CD14-positive monocyte (primary cell): ENCODE measurements at places on chromosomes 5 and 9.

GRCh38 chr5:74598731-74599130 is 41.8 kb downstream of the ENC1 start:
- no peak for DNase-seq

GRCh38 chr5:172276214-172276613 is 7.3 kb downstream of the UBTD2 start:
- no peak for DNase-seq

- DNase-seq: no peak
These were observed 42.0 kb downstream of the ACO1 start for GRCh38 chr9:32426278-32426939.

GRCh38 chr9:117028103-117028858 is 341.2 kb downstream of the TRIM32 start:
- DNase-seq: no peak

GRCh38 chr9:27413511-27414219 is 110.4 kb upstream of the IFNK start:
- no peak for DNase-seq

GRCh38 chr9:5832538-5833529 is at the start of gene ERMP1:
Gene ERMP1 (minus strand): TSS chr9:5833117. CDS start chr9:5833027, 90 bp downstream.
- DNase-seq: peak; percentile 67

GRCh38 chr9:135704483-135704882 is 2.5 kb downstream of the KCNT1 start:
- no peak for DNase-seq

- no peak for DNase-seq
These were observed 1281.2 kb upstream of the NUDT12 start for GRCh38 chr5:104843822-104844221.

GRCh38 chr5:158701406-158702177 is 398.1 kb downstream of the EBF1 start:
- DNase-seq: no peak

- DNase-seq: no peak
These were observed 136.9 kb downstream of the PCSK5 start for GRCh38 chr9:76027416-76027815.

DNA sequence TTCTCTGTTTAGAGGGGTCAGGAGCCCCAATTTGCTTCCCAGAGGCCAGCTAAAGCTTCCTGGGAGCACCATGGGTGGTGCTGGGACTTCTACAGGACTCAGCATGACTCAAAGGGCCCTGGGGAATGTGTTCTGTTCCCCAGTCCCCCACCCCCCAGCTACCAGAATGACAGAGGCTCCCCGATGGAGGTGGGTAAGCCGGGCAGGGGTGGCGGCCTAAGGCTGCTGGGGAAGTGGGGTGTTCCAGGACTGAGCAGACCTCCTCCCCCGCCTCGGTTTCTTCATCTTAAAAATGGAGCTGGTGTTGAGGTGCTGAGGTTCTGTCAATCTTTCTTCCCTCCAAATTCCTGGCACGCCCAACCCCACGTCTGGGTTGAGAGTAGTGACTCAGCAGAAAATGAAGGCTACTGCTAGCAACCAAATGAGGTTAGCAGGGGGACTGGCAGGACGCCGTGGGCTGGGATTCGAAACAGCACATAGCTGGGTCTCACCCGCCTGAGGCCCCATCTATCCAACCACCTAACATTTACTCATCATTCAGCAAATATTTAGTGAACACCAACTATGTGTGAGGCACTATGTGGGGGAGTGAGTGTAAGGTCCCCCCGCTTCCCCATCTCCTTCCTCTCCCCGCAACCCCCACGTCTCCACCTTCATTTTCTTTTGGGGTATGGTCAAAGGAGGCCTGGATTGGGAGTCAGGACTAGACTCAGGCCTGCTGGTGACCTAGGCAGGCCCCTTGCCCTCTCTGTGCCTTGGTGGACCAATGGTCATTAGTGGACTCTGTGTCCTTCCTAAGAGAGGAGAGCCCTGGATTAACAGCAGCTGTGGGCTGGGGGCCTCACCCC is 50.2 kb downstream of the C9orf50 start:
- peak; percentile 40 for DNase-seq

- no peak for DNase-seq
These were observed 880.6 kb upstream of the DMAC1 start for GRCh38 chr9:8680157-8680556.

DNA sequence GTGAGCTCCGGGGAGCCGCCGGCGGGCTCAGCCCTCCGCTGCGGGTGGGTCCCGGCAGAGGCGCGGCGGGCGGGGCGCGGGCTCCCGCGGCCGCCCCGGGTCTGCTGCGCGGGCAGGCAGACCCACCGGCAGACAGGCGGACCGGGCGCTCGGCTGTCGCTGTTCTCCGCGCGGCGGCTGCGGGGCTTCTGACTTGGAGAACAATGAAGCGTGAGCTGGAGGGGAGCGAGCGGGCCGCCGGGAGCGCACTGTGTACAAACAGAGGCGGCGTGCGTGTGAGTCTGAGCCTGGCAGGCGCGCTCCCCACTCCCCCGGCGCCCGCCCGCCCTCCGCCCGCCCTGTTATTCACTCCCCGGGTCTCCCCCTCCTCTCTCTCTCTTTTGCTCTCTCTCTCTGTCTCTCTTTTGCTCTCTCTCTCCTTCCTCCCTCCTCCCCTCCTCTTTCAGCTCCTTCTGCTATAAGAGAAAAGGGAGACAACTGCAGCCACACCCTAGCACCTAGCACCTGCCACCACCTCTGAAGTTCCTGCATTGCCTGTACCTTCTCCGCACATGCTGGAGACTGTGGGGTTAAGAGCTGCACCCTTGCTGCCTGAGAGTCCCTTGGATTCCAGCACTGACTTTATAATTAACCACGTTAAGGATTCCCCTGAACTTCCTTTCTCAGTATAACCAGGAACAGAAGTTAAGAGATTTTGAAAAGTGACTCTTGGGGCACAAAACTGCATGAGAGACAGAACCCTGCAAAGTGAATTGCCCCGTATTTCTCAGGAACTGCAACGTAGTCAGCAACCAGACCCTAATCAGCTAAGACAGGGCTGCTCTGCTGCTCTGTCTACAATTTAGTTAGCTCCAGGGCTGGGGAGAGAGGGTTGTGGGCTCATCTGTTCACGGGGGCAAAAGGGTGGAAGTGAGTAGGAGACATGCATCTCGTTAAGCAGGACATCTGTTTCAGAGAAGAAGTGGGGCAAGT is at the start of gene EDIL3:
TSS of gene EDIL3 (minus strand) at position 277 of the 972 bp plus-strand sequence. CDS start 506 bp downstream, outside the sequence.
- DNase-seq: no peak

- no peak for DNase-seq
These were observed 158.3 kb downstream of the FAM174A start for GRCh38 chr5:100693481-100693880.

GRCh38 chr9:77063645-77064285 is 44.3 kb downstream of the FOXB2 start:
- no peak for DNase-seq

DNA sequence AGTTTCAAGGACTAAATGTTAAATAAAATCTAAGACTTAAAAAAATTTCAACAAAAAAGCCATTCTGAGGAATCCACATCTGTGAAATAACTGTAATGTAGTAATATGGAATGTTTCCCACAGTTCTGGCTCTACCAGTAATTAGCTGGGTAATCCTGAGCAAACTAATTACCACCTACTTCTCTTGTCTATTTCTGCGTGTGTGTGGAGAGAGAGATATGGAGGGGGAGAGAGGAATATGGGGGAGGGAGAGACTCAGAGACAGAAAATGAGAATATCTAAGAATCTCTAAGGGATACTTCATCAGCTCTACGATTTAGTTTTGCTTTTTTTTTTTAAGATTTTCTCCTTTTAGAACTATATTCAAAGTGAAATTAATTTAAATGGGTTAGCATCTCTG is 28.0 kb downstream of the TBCA start:
- DNase-seq: no peak

DNA sequence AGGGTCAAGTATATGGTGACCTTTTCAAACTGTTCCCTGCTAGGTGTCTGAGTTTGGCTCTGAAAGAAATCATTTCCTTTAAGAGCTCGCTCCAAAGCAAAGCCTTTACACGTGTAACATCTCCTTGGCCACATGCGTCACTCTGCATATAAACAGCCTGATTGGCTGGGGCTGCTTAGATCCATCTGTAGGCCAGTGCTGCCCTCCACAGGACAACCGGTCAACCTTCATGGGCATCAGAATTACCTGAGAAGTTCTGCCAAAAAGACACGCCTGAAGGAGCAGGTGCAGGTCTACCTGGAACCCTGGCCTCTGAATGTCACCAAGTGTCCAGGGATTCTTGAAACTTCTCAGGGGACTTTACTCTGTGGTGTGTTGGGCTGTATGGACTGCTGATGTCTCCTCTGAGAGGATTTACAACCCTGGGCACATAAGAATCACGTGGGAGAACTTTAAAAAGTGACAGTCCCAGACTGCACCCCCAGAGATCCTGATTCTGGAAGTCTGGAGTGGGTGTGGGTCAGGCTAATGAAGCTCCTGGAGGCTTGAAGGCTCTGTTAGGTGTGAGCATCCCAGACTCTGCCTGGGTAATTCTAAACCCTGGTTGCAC is 497.6 kb downstream of the GADD45G start:
- DNase-seq: peak; percentile 90

- no peak for DNase-seq
These were observed 64.9 kb upstream of the STK32A start for GRCh38 chr5:147169901-147170300.

GRCh38 chr5:18003784-18004183 is 369.5 kb downstream of the TAF11L14 start:
- no peak for DNase-seq

DNA sequence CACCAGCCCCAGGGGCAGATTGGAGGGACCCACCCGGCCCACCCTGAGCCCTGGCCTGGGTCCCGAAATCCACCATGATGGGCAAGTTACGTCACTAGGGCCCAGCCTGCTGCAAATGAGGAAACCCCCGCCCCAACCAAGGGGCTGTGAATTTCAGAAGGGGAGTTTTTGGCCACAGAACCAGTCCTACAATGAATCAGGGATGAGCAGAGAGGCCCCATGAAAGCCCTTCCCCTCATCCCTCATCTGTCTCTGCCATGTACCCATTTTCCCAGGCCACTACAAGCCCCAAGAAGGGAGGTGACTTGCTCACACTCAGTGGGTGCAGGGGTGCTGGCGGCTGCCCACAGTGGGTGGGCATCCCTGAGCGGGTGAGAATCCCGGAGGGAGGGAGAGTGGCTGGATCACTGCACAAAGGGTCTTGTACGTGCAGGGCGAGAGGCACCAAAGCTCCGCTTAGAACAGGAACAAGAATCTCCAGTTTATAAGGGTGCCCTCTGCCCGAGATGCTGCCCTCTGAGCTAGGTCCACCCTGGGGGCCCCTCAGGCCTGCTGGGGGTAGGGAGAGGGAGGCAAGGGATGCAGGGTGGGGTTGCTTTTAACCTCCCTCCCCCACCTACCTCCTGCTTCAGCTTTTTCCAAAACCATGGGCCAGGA is 10.4 kb upstream of the TCF7 start:
- no peak for DNase-seq

GRCh38 chr5:79809743-79810142 is 120.1 kb downstream of the CMYA5 start:
- DNase-seq: no peak

GRCh38 chr5:156888520-156888919 is 38.4 kb downstream of the PPP1R2B start:
- no peak for DNase-seq

GRCh38 chr9:14870090-14870489 is 40.1 kb downstream of the FREM1 start:
- no peak for DNase-seq

DNA sequence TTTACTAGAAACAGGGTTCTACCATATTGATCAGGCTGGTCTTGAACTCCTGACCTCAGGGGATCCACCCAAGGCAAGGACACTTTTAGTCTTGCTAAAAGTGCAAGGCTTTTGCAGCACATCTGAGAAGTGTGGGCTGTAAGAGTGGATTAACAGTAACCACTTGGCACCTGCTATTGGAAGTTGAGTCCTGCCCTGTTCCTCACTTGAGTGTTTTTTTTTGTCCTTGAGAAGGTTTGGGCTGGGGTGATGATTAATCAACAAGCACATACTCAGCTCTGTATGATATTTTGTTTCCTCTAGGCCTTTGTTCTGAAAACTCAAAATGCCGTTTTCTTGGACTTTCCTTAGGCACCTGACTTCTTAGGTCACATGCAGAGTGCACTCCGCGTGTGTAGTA is 37.4 kb downstream of the SNX30 start:
- no peak for DNase-seq
